Mammary epithelial cell (primary cell): ENCODE measurements at places on chromosomes 7 and 10. TPM values are rescaled to one million over a fixed set of nuclear protein-coding genes. Genes with fewer than 3 reads are reported as not detected.

DNA sequence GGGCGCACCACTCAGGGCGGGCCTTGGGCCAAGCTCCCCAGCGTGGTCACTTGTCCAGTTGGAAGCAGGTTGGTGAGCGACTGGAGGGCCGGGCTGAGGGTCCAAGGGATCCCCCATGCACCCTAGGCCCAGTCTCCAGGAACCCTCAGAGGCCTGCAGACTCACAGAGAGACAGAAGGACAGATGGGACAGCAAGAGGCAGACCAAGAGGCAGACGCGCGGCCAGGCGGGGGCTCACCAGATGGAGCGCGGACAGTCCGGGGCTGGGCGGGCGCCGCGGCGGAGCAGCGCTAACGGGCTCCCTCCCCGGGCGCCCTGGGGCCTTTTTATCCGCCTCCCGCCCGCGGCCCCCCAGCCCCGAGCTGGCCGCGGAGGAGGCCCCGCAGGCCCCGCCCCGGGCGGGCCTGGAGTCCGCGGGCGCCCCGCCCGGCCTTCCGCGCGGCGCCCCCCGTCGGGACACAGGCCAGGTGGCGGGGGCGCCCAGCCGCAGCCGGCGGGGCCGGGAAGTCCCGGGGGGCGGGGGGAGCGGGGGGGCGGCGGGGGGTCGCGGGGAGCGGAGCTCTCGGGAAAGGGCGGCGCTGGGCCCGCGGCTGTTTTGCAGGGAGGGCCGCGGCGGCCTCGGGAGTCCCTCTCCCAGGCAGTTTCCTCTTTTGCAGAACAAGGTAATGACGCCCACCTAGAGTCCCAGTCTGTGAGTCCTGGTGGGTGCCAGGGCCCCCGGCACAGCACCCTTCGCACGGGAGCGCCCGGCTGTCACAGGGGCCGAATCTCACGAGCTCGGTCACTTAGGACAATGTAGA, at the start of gene LOXL4:
TSS of gene LOXL4 (minus strand) at position 301 of the 800 bp plus-strand sequence. CDS start 5,175 bp downstream, outside the sequence.
- DNase-seq: no peak

DNA sequence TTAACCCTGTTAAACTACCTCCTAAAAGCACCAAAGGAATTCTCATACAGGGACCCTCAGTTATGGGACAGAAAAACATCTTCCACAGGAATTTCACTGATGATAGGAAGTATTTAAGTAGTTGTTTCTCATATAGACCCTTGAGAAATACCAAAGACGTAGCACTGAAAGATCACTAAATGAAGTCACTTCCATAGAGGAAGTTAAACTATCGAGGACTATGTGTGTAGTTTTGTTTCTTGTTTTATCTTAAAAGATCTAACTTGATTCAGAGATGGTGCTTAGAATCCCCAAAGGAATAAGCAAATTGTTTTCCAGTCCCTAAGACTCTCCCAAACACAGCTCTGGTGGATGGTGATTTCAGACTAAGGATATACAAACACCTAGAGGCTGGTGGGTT, 94.8 kb upstream of the AFAP1L2 start:
- DNase-seq: no peak

- no peak for DNase-seq
Measured at GRCh38 chr7:45990276-45990675, 69.2 kb upstream of the IGFBP3 start.

DNA sequence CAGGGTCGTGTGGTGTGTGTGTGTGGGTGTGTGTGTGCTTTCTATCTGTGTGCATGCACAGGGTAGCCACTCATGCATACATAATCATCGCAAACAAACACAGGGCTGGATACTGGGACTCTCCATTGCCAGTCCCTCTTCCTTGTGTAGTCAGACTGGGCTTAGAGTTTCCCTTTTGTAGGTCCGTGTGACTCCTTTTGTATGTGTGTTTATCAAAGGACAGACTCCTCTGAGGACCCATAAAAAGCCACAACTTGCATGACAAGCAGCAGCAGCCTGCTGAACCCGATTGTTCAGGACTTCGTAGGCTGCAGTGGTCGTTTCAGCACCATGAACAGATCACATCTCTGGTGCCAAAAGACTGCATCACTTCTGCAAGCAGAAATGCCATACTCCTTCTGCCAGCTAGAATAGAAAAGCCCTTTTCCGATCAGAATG, 895 bp downstream of the VSTM2A start:
- peak; percentile 13 for DNase-seq

- DNase-seq: no peak
Measured at GRCh38 chr7:156220078-156220605, 407.9 kb upstream of the SHH start.

- DNase-seq: no peak
Measured at GRCh38 chr7:132856416-132856815, 225.5 kb downstream of the CHCHD3 start.

ADAMTS14 gene
- total RNA-seq: 0.35 and 0.61 TPM in 2 replicates

FAM24B gene
- total RNA-seq: 3.8 TPM

PLAC9 gene
- 0.68 TPM in 1 of 2 replicates, not detected in the other for total RNA-seq
